Activated gamma-delta T cell treated with Interleukin-2 at 50 U/mL for 16 hours (primary cell): ENCODE measurements at places on chromosomes 6 and 20.

- DNase-seq, result no peak
These were observed 11.3 kb downstream of the CARMIL1 start for GRCh38 chr6:25290306-25291060.

- no peak for DNase-seq
These were observed 8.4 kb upstream of the ACSS1 start for GRCh38 chr20:25066386-25066785.

GRCh38 chr20:38985060-38985459, 22.9 kb downstream of the DHX35 start:
- no peak for DNase-seq

DNA sequence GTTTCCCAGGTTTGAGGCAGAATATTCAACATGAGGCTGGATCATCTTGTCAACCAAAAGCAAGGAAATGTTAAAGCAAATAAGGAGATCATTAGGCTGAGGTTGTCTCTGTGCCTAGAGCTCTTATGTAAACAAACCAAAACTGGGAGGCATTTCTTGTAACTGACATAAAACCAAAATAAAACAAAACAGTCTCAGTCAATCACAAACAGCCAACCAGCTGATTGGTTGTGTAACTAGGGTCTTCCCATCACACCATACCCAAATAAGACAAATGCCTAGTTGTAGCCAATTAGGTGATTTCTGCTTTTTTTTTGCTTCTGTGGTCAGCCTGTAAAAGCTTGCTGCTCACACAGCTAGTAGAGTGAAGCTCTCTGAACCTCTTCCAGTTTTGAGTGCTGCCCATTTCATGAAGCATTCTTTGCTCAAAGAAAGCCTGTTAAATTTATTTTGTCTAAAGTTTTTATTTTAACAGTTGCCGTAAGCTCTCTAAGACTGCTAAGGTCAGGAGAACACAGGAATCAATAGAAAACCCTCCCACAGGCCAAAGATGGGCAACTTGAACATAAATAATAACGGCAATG, 8.9 kb upstream of the FITM2 start:
- no peak for DNase-seq

GRCh38 chr6:77740380-77740779, 87.5 kb downstream of the MEI4 start:
- DNase-seq, result no peak

DNA sequence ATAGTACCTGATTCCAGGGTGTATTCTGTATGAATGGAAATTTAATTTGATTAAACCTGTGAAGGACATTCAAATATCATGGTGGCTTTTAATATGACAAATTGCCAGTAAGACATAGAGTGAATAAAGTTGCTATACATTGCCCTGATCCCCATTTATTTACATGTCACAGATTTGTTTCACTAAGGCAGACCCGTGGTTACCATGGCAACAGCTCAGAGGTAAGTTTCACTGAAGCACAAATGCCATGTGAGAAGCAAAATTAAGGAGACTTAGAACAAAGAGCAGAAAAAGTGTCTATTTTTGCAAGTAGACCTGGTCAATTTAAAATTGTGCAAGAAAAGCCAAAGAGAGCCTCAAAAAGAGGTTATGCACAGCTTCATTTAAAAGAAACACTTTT, 63.7 kb downstream of the PXDC1 start:
- no peak for DNase-seq

DNA sequence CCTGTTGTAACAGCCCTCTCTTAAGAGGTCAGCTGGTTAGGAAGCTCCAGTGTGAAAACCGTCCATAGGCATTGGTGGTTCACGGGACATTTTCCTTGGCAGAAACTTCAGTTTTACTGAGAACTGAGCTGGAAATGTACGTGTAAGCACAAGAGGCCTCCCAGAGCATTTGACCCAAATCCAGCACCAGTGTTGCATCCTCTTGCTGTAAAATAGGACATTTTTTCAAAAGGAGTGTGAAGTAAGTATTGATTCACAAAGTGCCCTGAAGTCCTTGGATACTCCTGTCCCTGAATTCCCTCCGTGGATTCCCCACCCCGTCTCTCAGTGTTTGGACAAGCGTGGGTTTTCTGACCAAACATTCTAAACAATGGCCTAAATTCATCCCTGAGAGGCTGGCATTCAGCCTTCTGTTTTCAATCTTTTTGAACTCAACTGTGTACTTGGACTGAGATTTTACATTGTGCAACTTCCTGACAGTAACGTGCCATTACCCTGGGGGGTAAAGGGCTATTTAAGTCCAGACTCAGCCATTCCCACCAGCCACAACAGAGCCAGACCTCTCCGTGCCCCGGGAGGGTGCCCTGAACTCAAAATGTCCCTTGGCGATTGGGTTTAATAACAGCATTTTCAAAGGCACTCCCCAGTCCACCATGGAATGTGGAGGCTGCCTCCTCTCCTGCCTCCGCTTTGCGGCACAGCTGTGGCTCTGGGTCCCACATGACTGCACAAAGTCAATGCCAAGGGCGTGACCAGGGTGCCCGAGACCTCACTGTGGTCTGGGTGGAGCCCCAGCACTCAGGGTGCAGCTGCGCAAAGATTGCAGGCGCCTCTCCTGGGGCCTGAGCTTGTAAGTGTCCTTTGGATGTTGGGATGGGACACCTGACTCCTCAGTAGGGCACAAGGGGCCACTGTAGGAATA, 92.7 kb upstream of the AFDN start:
- no peak for DNase-seq

GRCh38 chr6:91879386-91879995, 1292.6 kb upstream of the MAP3K7 start:
- DNase-seq, result no peak

DNA sequence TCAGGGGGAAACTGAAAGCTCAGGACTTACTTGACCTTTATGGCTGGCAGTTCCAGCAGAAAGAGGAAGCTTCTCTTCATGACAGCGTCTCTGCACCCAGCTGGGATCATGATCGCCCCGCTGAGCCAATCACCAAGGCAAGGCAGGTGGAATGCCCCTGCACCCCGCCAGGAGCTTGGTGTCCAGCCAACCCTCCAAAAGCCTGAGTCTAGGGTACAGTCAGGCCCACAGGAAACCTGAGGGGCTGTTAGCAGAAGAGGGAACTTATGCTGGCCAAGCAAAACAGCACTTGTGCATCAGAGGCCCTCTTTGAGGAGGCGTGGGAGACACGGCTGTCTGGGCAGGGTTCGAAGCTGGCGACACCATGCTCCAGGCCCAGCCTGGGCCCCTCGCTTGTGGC, 188.3 kb upstream of the GMDS start:
- DNase-seq, result no peak

GRCh38 chr6:121993362-121993761, 406.1 kb upstream of the HSF2 start:
- DNase-seq, result no peak

DNA sequence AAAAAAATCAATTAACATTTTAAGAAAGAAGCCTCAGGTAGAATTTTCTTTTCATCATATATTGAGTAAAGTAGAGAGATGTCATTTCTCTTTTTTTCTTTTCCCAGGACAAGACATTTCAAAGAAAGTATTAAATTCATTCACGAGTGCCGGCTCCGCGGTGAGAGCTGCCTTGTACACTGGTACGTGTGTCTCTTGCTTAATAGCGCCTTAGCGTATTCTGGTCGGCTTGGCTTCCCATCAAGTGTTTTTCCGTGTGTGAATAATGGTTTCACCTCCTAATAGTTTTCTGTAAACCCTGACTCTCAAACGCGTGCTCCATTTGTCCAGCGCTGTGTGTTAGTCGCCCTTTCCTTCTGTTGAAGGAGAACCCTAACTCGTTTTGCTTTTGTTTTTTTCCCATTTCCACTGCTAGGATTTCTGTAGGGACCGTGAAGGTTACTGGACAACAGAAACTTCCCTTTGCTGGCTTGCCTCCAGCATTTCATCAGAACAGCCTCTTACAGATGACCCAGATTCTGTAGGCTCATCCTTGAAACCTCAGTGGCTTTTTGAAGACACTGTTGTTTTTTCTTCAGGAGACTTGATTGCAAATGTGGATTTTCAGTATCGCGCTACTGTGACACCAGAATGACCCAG, 45.7 kb upstream of the IRF4 start:
- no peak for DNase-seq

GRCh38 chr6:75436869-75437268, 56.7 kb downstream of the FILIP1 start:
- DNase-seq, result no peak

DNA sequence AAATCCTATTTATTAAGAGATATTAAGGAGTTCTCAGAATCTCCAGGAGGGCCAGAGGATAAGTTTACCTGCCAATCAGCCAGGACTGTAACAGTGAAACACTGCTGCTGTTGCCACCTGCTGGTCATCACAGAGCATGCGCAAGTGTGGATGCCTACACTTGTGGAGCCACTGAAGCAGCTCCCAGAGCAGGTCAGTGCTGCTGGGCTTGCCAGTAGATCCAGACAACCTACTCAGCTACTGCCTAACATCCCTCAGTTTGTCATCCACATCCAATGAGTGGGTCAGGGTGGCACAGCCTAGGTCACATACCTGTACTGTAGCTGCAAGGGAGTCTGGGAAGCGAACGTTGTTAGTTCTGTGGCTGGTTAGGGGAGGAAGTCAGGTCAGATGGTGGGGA, 18.3 kb upstream of the NHSL1 start:
- peak; percentile 47 for DNase-seq

DNA sequence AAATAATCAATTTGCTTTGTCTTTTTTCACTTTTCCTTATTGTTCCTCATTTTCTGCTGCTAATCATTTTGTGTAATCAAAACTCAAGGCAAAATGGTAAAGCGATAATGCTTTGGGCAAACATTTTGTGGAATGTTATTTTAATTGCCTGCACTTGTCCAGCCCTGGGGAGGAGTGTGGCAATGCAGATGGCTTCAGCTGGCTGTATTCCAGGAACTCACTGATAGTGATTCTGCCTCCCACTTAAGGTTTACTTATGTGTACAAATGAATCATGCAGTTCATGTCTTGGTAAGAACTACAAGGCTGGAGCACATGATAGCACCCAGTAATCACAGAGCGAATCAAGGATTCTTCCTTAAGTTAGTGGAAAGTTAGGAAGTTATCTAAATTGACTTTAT, 107.8 kb downstream of the COL19A1 start:
- no peak for DNase-seq

DNA sequence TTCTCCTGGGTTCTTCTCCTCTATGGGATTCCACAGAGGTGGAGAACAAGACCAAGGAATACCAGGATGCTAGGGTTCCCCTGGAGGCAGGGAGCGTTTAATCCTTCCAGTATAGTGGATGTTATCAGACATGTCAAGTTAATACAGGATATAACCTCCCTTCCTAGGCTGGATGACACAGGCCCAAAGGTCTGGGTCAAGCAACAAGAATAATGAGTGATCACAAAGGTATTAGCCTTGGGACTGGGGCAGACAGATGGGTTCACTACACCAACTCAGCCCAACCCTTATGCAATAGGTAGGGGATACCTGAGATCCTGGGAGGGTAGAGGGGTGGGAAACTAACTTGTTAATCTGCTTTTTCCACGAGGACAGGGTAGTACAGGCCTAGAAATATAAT, 690.3 kb downstream of the HTR1B start:
- DNase-seq, result no peak

GRCh38 chr20:49112596-49113274, 66.6 kb downstream of the CSE1L start:
- DNase-seq, result no peak

DNA sequence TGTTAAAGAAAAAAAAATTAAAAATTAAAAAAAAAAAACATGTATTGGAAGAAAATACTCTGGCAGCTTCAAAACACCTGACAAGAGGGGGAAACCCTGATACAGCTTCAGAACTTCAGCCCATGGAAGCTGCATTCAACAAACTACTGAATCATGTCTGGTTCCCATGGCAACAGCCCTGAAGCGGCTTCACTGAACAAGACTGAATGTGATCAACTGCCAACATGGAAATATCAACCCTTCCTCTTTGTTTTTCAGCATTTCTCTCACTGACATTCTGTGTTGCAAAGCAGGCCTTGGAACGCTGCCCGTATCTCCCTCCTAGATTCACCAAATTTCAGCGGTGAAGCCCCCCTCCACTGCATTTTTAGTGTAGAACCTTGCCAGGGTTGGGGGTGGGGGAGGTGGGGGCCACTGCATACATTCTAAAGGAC, 91.3 kb upstream of the SHLD1 start:
- peak; percentile 7 for DNase-seq

DNA sequence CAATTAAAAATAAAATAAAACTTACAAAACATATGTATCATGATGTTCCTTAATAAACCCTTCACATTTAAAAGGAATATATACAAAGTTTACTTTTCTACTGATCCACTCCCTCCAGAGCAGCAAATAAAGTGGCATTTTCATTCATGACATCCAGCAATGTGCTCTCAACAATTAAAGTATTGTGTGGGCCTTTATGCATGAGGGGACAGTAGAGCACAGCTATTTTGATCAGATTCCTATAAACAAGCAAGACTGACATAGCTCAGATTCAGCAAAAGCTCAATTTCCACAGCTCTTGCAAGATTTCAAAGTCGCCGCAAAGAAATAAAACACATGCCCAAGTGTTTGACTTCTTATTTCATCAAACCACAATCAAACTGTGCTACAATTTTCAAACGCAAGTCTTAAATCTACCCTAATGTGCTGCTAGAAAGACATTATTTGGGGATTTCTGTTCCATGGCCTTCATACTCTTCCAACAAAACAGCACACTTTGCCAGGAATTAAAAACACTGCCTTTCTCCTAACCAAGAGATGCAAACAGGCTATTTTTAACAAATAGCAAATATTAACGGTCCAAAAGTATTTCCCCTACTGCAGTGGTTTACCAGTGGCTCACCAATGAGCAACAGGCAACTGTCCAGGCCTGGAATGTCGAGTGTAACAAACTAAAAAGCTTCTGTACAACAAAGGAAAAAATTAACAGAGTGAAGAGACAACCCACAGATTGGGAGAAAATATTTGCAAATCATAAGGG, 52.3 kb downstream of the MBOAT1 start:
- no peak for DNase-seq

GRCh38 chr20:13739731-13740649, 44.7 kb downstream of the ESF1 start:
- no peak for DNase-seq

DNA sequence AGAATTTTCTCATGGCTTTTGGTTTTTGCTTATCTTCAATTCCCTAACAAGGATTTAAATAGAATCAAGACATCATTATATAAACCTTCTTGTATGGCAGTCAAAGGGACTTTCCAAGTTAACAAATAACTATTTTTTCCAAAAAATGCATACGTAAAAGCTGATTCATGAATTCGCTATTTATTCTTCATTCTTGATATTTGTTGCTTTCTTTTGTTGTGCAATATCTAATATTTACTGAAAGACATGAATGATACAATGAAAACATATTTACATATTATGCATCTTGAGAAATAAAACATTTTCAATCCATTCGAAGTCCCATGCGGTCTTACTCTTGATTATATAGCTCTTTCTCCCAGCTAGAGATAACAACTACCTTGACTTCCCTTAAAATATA, 47.0 kb upstream of the SPTLC3 start:
- no peak for DNase-seq

- peak; percentile 42 for DNase-seq
These were observed 31.7 kb upstream of the IL20RA start for GRCh38 chr6:137076277-137077068.

- DNase-seq, result no peak
These were observed 26.5 kb upstream of the LGSN start for GRCh38 chr6:63346217-63346835.
